ENCODE measurements at places on chromosomes 16 and 17.
A peak's percentile ranks its signal among the peaks of the same experiment; 100 is the strongest.

- no peak for DNase-seq
These were observed 114.5 kb downstream of the ABCC6 start for GRCh38 chr16:16108759-16109158.

DNA sequence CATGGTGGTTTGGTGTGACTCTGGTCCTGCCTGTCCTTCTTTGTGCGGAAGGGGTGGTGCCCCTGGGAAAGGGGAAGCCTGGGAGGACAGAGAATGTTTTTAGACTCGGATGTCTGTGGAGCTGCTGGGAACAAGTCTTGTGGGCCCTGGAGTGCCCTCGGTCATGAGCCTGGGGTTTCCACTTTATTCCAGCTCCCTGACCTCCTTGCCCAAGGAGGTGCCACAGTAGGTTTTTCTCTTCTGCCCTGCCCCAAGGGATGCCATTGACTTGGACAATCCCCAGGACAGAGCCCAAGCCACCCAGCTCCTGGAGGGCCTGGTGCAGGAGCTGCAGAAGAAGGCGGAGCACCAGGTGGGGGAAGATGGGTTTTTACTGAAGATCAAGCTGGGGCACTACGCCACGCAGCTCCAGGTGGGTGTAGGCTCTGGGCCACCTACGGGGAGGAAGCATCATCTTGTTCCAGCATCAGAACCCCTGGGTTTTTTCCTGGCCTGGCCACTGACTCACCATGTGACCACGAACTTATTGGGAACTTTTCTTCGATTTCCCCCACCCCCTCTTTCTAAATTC is 1.4 kb downstream of the STAT5A start:
- no peak for DNase-seq

- DNase-seq = peak; percentile 80
These were observed 105.9 kb upstream of the FAM20A start for GRCh38 chr17:68707031-68707430.

DNA sequence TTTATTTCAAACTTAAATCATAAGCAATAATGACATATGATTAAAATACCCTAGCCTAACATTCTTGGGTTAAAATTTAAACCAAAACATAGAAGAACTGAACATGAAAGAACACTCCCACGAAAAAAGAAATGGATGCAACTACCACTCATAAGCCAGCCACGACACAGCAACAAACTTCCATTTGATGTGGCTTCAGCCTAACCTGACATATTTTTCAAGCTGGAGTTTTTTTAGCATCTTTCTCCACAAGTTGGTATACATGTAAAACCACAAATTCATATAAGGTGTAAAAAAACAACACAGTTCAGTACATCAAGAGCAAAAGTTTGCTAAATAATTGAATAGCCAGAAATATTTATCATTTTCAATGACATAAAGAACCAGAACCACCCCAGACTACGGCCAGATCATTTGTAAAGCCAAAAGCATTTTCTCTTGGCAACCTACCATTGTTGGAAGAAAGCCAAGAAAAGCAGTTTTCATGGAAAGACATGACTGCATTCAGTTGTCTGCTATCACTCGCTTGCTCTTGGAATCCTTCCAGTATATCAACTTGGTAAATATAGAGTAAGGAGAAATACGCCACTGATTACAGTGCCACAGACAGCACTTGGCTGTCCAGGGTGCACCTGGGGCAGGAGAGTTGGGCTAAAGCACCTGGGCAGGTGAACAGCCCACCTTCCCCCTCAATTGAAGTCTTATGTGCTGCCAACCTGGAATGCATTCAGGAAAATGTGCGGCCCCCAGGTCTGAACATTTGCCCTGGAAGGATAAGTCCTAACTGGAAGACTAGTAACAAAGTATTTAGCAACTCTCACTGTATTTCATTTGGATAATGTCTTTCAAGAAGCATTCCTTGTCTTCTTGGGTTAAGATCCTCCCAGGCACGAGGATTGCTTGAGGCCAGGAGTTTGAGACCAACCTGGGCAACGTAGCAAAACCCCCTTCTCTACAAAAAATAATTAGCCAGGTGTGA is 60.5 kb downstream of the CREBBP start:
- DNase-seq = peak; percentile 95

GRCh38 chr17:31497994-31498826 is 106.7 kb downstream of the RAB11FIP4 start:
- DNase-seq = no peak

DNA sequence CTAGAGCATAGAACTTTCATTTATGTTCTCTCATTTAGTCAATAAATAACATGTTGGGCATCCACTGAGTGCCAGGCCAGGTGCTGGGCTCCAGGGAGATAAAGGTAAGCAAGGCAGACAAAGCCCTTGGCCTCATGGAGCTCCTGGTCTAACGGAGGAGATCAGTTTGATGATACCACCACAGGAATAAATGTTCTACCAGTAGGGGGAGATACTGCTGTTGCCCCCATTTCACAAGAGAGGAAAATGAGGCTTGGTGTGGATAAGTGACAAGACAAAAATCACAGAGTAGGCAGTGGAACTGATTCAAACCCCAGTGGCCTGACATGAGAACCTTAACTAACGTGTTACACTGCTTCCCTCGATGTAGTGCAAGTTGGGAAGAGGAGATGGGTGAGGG is 80.4 kb upstream of the ERCC4 start:
- no peak for DNase-seq

DNA sequence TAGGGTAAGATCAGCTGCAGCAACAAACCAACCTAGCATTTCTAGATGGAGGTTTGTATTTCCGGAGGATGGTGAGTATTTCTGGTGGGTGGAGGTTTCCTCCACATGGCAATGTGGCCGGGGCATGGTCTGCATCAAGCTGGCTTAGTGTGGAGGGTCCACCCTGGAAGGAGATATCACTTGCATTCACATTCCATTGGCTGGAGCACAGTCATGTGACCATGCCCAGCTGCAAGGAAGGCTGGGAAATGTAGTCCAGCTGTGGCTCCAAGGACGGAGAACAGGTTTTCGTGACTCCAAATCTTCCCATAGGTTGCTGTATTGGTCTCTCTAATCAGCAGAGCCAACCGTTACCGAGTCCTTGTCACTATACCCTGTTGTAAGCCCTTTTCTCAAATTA is 68.7 kb downstream of the RAI1 start:
- DNase-seq = peak; percentile 47

- DNase-seq = no peak
These were observed 45.0 kb upstream of the NOL11 start for GRCh38 chr17:67672592-67673335.

DNA sequence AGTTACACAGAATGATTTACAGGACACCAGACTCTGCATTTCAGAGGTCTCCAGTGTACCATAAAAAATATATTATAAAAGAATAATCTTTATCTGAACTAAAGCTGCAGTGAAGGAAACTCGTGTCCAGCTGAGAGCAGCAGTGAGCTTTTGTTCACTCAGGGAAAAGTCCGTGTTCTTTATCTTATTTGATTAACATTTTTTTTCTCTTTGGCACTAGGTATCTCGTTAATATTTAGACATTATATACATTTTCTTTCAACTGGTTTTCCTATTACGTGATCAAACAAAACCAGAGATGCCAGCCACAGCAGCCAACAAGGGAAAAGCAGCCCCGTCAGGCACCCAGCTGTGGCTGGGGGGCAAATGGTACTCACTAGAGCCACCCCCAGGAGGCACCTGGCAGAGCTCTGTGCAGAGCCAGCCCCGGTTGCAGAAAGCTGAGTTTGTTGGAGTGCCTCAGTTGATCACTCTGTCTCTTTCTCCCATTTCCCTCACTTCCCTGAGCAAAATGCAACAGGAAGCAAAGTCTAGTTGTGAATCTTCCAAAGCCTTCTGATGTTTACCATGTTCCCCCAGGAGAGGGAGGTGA is 1.1 kb upstream of the HS3ST4 start:
- no peak for DNase-seq

DNA sequence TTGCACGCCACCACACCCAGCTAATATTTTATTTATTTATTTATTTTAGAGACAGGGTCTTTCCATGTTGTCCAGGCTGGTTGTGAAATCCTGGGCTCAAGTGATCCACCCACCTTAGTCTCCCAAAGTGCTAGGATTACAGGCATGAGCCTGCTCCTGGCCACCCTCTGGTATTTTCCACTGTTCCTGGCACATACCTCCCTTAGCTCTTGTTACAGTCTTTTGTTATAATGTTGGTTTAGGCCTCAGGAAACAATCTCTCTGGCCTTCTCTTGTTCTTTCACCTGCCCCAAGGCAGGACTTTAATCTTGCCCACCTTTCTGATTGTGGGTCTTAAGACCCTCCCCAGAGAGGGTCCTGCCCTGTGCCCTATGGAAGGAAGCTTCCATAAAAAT is 3.6 kb upstream of the CYTH1 start:
- no peak for DNase-seq

GRCh38 chr16:51138178-51138577 is 12.9 kb downstream of the SALL1 start:
- DNase-seq = no peak

DNA sequence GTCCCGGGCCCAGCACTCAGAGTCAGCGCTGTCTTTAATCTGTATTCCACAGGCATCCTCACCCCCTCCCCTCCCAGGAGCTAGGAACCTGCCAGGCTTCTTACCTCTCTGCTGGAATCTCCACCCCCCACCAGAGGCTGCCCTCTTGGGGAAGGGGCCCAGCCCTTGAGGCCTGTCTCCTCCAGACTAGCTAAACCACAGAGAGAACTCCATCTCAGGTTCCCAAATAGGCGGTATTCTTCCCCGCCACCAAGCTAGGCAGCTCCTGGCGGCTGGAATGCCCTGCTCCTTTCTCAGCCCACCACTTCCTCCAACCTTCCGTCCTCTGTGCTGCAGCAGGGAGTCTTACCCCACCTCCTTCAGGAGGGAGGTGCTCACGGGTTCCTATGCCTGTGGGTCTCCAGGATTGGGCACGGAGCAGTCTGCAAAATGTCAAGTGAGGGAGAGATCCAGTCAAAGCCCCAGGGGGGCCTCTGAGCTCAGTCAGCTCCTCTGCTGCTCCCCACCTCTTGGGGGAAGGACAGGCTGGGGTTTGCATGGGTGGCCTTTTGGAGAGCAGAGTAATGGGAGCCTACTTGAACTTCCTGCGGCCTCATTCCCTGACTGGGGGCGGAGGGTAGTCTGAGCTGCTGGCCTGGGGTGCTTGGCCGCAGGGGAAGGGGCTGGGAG is 55.7 kb downstream of the SREBF1 start:
- DNase-seq = peak; percentile 68

DNA sequence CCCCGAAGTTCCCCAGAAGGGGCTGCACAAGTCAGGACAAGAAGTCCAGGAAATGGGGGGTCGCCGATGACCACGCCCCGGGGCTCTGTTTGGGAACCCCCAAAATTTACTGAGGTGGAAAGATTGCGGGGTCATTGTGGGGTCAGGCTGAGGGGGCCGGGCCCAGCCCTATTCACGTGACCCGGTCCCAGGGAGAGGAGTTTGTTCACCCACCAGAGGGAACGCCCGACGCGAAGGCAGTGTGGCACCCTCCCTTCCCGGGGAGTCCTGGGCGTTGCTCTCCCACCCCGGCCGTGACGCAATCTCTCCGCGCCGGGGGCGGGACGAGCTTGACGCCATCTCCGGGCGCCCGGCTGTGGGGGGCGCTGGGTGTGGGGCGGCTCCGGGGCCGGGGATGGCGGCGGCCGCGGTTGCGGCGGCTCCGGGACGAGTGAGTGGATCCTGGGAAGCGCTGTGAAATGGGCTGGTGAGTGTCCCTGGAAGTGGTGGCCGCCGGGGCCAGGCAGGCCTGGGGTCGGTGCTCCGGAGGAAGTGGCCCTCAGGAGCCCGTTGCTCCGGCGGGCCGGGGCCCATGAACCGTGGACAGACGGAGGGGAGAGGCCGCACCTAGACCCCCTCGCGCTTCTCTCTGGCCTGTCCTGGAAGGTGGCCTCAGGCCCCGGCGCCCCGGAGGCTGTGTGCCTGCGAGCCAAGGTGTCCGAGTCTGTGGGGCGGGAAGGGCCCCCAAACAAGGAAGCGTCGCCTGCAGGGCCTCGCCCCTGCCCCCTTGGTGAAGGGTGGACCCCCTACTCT is at the start of gene ATXN1L:
ATXN1L (plus strand) TSS at position 338 of the 792 bp plus-strand sequence. CDS start 3,765 bp downstream, outside the sequence.
- DNase-seq = peak; percentile 90

GRCh38 chr17:28756049-28756804 is 12.4 kb downstream of the TRAF4 start:
- no peak for DNase-seq

DNA sequence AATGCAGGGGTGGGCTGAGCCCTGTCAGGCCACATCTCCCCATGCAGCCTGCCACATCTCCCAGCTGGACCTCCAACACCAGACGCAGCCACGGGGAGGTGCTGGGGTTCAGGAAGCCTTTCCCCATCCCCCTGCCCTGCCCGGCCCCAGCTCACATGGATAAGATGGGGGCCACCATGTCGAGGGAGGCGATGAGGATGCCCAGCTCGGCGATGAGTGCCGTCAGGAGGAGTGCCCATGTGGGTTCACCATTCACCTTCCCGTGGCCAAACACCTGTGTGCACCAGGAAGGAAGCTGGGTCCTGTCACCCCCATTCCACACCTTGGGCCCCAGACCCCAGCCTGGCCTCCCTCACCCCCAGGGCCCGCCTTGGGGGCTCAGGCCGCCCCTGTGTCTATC is 5.7 kb upstream of the LCAT start:
- DNase-seq = no peak

- peak; percentile 93 for DNase-seq
These were observed 52.8 kb downstream of the CDH11 start for GRCh38 chr16:65069065-65069464.

DNA sequence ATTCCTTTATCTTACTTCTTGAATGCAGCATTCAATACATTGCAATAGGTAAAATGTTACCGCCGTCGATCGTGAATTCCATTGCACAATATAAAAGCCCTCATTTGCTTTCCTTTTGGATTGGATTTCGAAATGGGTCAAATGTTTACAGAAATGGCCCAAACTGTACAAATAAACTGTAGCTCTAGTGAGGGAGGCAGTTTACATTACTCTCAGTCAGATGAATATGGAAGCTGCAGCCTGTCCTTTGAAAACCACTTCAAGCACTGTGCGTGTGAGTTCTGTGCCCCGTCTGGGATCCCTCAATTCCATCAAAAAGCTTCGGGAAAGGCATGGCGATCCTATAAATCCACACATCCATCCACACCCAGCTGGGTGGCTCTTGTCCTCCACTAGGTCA is 258.6 kb upstream of the FOXF1 start:
- no peak for DNase-seq

DNA sequence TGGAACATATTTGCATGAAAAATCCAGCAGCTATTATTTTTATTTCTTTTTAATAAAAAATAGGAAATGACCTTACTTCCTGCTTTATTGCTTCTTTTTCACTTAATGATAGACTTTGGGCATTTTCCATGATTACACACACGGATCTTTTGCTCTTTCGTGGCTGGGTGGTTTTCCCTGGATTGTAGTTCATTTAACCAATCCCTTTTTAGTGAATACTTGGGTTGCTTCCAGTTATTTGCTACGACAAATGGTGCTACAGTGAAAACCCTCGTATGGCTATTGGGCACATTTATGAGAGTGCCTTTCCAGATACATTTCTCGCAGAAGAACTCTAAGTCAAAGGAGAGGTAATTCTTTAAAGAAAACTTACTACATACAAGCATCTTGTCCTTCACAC is 38.6 kb downstream of the FOXL1 start:
- DNase-seq = no peak

GRCh38 chr16:54180421-54181359 is 105.9 kb downstream of the IRX3 start:
- no peak for DNase-seq

DNA sequence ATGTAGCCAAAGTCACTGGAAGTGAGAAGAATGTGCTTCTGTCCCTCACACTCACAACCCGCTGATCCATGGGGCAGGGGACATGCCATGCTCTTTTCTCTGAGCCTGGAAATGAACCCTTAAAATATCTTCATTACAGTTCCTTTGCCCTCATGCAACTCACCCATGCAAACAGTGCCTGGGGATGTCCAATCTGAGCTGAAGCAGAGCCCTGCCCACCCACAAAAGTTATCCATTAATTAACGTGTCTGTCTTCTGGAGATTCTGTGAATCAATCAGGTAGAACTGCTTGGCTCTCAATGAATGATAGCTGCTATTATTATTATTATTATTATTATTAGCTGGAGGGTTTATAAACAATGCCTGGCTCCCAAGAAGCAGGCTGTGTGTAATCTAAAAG is 133.7 kb downstream of the USP31 start:
- no peak for DNase-seq
